Glutamatergic neuron (in vitro differentiated cells): ENCODE measurements at places on chromosomes 5 and 9. TPM values are rescaled to one million over a fixed set of nuclear protein-coding genes. Genes with fewer than 3 reads are reported as not detected.

Gene LECT2
- not detected for total RNA-seq

Gene MARCOL
- not detected for total RNA-seq

Gene ARID3C
- not detected for total RNA-seq

Gene POU4F3
- total RNA-seq = 9.5 TPM

Gene PCDHB6
- 7.2 TPM for total RNA-seq

Gene FOXI1
- total RNA-seq = not detected

Gene OTP
- 0.17 TPM for total RNA-seq

Gene CDKN2B-AS1
- total RNA-seq = not detected

Gene TRUB2
- 30.0 TPM for total RNA-seq

Gene LRRC14B
- total RNA-seq = not detected

Gene GRIN1
- total RNA-seq = 5.5 TPM

Gene DAPK1
- total RNA-seq = 384 TPM

Gene TAF11L7
- total RNA-seq = 0.83 TPM

Gene SPATA31D4
- not detected for total RNA-seq

Gene POLR3G
- total RNA-seq = 3.9 TPM

Gene ZNF169
- total RNA-seq = 4.9 TPM
